Activated CD4-positive, alpha-beta T cell treated with anti-CD3 and anti-CD28 coated beads for 4 hours (primary cell): ENCODE measurements at places on chromosomes 1 and 21.

DNA sequence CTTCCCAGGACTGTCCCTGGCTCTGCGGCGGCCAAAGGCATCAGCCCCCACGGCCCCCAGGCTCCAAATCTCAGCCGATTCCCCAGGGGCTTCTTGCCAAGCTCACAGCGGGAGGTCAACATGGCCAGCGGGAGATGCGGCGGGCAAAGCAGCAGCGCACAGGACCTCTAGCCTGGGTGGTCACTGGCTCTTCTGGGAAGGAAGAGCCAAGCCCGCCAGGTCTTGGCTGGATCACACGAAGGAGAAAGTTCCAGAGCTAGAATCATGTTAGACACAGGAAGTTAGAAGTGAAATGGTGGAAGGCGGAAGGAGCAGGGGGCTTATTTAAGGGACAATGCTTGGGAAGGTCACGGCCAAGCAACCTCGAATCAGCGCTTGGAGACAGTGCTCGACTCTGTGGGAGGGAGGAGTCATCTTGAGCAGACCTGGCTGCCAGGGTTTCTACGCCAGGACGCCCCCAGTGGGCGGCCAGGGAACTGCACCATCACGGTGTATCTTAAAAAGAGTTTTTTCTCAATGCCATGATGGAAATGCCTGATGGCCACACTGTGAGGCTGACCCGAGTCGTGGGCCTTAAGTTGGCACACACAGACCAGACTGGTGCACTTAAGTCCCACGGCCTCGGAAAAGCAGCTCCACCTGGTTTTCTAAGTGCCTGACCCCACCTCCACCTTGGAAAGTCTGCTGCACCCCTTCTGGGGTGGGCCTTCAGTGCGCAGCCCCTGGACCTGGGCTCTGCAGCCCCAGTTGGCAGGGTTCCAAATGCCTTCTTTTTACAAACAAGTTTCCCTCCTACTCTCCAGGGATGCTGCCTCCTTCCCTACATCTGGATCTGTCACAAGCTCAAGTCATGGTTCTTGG, 29.3 kb downstream of the SLC66A1 start:
- peak; percentile 78 for DNase-seq

- DNase-seq = no peak
These were observed 569 bp downstream of the TRABD2B start for GRCh38 chr1:47996406-47997226.

DNA sequence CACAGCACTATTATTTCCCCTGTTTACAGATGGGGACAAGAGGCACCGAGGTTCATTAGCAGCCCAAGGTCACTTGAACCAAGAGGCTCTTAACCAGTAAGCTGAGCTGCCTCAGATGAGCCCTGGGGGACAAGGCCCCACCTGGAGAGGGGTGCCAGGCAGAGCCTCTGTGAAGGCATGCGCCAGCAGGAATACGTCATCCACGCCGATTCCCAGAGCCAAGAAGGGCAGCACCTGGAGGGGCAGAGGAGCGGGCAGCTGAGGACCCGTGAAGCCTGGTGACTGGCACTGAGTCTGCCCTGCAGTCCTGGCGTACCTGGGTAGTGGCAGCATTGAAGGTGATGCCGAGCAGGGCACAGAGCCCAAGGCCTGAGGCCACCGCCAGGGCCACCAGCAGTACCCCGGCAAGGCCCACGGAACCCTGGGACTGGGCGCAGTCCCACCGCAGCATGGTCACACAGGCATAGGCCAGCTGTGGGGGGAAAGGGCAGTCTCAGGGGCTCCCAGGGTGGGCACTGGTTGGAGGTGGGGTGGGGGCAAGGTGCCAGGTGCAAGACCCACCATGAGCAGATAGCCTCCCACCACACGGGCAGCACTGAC, 14.1 kb downstream of the PTCH2 start:
- no peak for DNase-seq

GRCh38 chr1:230518511-230518910, 92.4 kb upstream of the PGBD5 start:
- no peak for DNase-seq

DNA sequence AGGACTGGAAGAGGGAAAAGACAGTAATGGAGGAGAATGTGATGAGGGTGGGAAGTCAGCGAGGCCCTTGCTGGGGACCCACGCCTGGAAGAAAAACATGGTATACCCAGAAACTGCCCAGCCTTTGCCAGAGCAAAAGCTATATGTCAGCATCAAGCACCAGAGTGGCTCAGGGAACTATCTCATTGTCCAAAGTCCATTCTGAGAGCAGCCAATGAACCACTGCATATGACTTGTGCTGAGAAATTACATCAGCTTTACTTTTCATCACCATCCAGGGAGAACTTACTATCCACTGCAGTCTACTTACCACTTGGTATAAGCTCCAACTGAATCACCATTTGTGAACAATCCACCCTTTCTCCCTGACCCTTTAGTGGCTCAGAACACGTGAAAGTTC, 148.1 kb downstream of the TTLL7 start:
- no peak for DNase-seq

DNA sequence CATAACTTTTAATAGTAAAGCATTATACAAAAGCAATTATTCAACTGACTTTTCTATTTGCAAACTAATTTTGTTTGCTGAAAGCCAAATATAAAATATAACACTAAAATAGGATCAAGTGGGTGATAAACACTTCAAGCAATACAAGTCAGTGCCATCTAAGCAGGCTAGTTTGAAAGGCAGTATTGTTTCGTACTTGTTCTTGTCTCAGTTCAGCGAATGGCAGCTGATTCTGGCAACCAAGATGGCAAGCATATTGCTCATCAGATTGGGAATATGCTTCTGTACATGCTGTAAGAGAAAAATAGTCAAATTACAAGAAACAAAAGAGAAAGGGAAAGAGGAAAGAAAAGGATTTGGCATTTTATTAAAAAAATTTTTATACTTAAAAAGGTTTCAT, 7.5 kb downstream of the TMEM59 start:
- no peak for DNase-seq

DNA sequence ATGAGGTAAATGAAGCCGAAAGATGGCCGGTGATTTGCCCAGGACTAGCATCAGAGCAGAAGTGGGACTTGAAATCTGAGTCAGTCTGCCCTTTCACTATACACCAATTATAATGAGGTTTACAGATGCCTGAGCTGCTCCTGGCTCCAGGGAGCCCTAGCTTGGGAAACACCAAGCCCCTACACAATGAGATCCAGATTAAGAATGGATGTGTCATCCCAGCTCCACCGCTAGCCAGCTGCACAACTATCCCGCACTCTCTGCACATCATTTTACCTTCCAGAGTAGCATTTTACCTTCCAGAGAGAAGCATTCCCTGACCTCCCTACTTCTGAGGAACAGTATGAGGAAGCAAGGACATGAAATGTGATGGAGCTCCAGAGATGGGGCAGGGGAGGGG, 27.0 kb downstream of the SERTAD4 start:
- no peak for DNase-seq
